Stimulated activated CD4-positive, alpha-beta T cell treated with anti-CD3 and anti-CD28 coated beads, Interleukin-15, amount 100 ng/mL, for 1 hour (primary cell): ENCODE measurements at places on chromosomes 12 and 14.

GRCh38 chr14:64394423-64394822 lies 6.3 kb downstream of the MTHFD1 start:
- DNase-seq, result no peak

- no peak for DNase-seq
Measured at GRCh38 chr14:95026851-95027463, 130.4 kb downstream of the DICER1 start.

GRCh38 chr12:50102131-50102531 lies 1.7 kb upstream of the GPD1 start:
- no peak for DNase-seq

DNA sequence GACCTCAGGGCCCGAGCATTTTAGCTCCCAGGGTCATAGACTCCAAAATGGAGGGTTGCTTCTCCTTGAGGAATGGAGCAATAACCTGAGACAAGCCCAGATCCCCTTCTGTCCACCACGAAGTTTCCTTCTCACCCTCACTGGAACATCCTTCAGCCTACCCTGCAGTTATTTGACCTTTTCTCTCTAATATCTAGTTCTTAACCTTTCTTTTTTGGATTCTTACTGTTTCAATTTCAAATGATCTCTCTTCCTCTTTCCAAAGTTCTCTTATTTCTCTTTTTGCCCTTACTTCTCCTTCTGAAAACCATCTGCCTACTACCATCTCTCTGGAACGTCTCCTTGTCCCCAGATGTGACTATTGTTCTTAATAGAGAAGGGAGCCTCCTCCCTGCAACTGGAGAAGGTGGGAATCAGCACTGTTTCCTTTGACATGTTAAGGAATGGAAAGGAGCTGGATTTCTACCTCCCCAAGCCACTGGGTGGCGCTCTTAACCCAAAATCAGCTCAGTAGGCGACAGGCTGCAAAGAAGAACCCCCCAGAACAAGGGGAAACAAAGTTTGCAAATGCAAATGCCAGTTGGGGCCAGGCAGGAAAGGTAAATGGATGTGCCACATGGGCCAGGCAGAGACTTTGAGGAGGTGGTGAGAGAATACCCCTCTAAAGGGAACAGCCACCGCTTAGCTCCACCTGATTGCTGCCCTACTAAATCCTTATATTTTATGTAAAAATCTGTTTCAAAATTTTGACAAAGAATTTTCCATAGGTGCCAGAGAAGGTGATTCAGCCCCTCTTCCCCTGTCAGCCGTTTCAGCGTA lies 22.4 kb upstream of the PDE1B start:
- no peak for DNase-seq

GRCh38 chr14:90643982-90644670 lies 172.1 kb downstream of the TTC7B start:
- no peak for DNase-seq

DNA sequence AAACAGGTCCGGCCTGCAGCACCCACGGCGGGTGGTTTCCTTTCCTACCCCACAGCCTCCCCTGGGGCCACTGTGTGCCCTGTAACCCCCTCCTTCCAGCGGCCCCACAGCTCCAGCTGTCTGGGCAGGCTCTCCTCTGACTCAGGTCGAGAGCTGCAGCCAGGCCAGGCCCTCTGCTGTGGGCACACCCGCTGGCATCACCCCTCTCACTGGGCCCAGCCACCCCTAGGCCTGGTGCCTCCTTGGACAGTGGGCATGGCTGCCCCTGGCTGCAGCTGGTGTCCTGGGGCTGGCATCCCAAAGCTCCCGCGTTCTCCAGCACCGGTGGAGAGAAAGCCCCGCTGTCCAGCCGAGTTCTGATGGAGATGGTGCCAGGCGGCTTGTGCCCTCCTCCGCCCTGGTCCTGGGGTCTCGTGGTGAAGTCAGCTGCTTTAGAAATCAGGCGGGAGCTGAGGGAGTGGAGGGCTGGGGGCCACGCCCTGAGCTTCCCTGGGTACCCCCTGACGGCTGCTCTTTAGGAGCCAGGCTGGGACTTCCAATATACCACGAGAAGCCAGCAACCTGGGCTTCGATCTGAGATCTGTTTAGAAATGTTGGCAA lies 114.9 kb downstream of the KIF26A start:
- DNase-seq, result no peak

DNA sequence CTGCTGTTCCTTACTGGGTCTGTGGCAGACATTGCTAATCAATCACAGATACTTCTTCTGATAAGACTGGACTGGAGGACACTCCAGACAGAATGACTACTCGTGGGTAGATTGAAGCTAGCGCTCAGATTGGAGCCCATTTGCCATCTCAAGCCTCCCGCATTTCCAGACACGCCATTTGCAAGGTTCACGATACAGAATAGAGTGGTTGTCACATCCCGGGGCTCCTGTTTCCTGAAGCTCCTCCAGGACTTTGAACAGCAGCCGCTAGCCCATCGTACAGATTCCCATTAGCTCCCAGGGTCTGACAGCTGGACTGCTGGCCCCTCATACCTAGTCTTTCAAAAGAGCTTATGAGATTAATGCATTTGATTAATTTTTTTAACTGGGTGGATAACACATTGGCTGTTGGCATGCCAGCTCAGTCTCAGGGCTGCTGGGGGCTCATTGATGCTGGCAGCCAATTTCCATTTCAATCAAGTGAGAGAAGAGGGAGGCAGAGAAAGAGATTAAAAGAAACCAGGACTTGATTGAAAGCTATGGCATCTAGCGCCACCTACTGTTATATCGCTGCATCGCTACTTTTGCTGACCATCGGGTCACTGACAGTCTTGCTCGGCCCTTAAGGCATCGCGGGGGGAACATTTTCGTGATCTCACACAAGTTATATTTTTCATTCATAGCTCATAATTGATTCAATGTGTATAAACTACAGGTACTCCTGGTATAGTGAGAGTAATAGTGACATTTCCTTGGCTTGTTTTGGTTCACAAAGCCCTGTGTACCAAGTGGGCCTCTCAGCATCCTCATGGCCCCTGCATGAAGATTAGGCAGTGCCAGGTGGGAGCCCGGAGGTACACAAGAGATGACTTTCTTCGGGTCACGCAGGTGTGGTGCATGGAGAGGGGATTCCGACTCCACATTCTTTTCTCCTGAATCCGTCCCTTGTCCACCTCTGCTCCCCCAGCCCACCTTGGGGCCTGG lies 78.6 kb downstream of the CCDC60 start:
- DNase-seq, result no peak

DNA sequence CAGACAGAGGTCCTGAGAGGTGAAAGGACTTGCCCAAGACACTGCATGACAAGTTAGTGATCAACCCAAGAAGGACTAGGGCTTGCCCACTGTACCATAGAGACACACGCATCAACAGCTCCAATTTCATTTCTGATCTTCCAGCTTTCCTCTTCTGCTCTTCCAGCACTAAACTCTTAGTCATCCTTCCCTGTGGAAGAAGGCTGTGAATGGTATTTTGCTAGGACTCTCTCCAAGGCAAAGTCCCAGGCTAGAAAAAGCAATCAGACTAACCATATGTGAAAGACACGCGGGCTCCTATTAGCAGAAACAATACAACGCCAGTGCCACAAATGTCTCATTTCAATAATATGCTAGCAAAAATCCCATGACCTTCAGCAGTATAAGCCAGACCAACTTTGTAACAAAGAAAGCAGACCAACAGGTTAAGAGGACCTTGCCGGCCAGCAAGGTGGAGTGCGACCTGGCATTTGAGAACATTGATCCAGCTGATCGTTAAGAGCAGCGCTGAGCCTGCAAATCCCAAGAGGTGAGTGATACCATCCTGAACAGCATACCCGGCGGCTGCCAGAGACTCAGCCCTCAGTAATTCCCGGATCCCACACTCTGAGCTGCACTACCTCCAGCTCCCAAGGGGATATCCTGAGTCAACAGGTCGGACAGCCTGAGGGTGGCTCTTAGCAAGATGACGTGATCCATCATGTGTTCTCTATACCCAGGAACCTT lies 132.5 kb downstream of the FOXN3 start:
- no peak for DNase-seq

GRCh38 chr14:100827101-100828021 lies 1.4 kb downstream of the MEG3 start:
- no peak for DNase-seq

DNA sequence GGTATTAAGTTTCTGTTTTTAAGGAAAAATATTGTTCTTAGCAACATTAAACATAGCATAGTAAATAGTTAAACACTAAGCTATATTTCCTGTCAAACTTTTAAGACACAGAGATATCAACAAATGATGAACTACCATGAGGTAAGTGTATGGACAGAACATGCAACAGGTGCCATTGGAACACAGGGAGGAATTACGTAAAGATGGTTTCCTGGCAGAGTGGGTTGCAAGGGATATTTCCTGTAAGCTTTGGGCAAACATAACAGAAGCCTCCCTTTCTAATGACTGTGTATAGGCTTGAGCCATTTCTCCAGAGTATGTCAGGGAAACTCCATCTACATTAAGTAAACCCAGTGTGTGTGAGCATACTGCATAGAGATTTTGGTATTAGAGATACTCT lies 31.7 kb upstream of the HELB start:
- no peak for DNase-seq

DNA sequence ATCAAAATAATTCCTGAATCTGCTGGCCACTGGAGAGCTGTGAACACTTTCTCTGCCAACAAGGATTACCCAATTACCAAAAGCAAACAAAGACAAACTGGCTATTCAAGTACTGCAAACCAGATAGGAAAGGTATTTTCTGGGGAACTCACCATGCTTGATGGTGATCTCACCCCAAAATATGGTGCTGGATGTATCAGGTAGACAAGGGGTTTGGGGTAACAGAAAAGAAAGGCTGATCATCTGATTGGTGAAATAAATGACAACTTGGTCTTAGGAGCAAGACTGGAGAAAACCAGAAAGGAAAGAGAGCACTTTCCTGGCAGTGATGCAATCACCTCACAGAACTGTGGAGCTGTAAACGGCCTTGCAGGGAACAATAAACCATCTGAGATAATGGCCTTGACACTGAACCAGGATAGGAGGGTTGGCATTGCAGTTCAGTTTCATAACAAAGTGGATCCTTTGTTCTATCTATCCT lies 31.0 kb upstream of the NPFF start:
- DNase-seq, result no peak

- DNase-seq, result no peak
Measured at GRCh38 chr12:93244514-93245077, 133.1 kb upstream of the NUDT4 start.

- DNase-seq, result no peak
Measured at GRCh38 chr14:94077111-94077821, 3.7 kb downstream of the DDX24 start.

DNA sequence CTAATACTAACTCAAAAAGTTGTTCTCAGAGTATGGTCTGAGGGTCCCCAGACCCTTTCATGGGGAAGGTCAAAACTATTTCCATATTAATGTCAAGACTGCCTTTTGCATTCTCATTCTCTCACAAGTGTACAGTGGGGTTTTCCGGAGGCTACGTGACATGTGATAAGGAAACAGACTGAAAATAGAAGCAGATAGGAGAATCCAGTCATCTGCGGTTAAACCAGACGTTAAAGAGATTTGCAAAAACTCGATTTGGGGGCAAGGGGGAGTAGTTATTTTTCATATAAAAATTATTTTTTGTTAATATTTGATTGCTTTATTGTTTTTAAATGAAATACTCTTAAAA lies 1.0 kb upstream of the NAP1L1 start:
- DNase-seq, result no peak

DNA sequence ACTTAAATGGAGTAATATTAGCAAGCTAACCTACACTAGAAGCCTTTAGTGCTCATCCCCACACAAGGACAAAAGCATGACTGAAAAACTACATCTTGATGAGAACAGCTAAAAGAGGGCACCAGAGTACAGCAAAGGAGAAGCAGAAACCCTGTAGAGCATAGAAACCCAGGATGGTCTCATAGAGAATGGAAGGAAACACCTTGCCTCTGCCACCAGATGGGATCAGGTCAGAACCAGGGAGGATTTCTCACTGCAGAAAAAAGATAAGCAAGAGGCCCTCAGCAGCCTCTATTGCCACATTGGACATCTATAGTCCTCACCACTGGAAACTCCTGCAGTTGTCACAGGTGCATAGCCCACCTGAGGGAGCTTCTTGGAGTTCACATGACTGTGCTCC lies 13.6 kb upstream of the ZNF705A start:
- no peak for DNase-seq

- DNase-seq, result no peak
Measured at GRCh38 chr12:51959211-51959610, 7.7 kb downstream of the ACVR1B start.

GRCh38 chr14:24699052-24699451 lies 65.1 kb upstream of the GZMB start:
- DNase-seq, result no peak

GRCh38 chr12:85673921-85674420 lies 162.2 kb downstream of the RASSF9 start:
- no peak for DNase-seq

GRCh38 chr14:102394717-102395375 lies 32.1 kb downstream of the TECPR2 start:
- no peak for DNase-seq

DNA sequence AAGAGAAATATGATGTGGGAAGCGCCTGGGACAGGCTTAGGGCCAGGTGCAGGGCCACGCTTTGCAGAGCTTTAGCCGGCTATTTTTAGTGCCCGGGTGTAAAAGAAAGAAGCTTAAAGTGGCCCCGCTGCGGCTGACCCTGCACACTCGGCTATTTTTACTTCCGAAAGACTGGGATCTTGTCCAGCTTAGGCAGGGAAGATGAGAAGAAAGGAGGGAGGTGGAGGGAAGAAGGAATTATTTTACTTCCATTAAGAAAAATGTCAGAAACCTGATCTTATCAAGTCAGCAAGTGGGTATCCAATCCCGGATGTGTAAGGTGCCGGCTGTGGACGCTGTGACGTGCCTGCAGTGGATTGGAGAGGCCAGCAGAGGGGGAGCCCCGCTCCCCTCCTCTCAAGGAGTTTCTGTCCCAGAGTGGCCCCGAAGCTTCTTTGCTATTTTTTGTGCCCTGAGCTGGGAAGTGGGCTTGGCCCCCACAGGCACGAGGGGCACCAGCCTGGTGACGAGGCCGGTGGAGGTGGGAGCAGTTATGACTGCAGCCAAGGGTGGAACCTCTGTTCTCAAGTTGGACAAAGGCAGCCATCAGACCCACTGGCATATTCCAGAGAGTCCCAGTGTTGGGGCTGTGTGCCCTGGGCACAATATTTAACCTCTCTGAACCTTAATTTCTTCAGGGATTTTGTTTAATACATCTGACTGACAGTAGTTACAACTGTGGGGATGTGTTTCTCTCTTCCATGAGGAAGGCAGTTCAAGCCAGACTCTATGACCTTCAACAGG lies 97.7 kb downstream of the ESRRB start:
- DNase-seq, result no peak

GRCh38 chr14:99670361-99671234 lies 13.5 kb upstream of the CYP46A1 start:
- no peak for DNase-seq

- DNase-seq, result no peak
Measured at GRCh38 chr12:64911081-64911480, 86.6 kb downstream of the TBC1D30 start.

DNA sequence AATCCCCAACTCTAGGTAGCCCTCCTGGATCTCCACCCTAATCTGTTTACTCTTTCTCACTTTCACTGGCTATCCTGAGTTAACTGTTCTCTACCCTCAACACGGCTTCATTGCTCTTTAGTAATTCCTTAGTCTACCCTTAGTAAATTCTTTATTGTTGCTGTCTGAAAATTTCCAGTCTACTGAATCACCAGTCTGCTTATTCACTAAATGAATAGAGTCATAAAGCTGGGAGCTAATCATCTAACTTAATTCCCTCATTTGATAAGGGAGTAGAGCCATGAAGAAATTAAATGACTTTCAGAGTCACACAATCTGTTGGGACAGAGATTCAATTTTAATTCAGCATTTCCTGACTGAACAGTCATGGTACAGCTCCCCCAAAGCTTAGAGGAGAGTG lies 36.5 kb downstream of the YEATS4 start:
- DNase-seq, result no peak
